Small intestine (tissue), 16 donors: ENCODE measurements at places on chromosomes 12 and 14.

DNA sequence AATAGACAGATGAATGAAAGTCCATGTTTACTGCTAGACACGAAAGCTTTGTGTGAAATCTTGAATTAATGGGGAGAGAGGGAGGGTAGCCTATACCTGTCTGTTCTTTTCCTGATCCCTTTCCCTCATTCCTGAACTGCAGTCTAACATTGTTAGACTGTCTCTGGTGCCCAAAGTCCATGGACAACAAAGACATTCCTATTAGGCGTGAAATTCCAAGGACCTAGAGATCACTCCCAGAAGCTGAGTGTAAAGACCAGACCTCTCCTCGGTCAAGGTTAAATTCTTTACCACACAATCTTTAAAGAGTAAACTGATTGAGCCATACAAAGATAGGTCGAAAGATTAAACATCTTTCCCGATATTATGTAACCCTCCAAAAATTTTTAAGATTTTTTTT lies 270.7 kb upstream of the GARIN2 start:
- DNase-seq: no peak

- DNase-seq: no peak
These were observed 187.2 kb downstream of the KCNA5 start for GRCh38 chr12:5230861-5231260.

- DNase-seq: no peak
These were observed 663 bp downstream of the PTGER2 start for GRCh38 chr14:52314595-52315354.

- DNase-seq: no peak
These were observed 39.2 kb downstream of the CDK17 start for GRCh38 chr12:96361074-96361473.
